ENCODE measurements at places on chromosomes 6 and 20.

- no peak for DNase-seq
These were observed 22.6 kb downstream of the ANKRD60 start for GRCh38 chr20:58205850-58206249.

GRCh38 chr20:48489046-48489463, 338.7 kb downstream of the PREX1 start:
- peak; percentile 38 for DNase-seq

- no peak for DNase-seq
These were observed 91.5 kb upstream of the SASH1 start for GRCh38 chr6:148250975-148251685.

DNA sequence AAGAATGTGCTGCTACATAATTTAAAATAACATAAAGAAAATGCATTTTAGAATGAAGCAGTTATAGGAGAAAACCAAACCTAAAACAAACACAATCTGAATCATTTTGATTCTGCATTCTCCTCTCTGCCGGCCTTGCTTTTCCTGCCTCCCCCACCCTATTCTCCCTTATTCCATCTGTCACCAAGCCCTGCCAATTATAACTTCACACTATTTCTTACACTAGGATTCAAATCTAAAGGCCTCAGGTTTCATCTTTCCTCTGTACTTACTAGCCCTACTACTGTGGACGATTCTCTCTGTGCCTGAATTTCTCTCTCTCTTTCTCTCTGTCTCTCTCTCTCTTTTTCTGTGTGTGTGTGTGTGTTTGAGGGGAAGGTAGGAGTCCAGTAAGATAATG, 18.7 kb upstream of the PRIM2 start:
- no peak for DNase-seq

DNA sequence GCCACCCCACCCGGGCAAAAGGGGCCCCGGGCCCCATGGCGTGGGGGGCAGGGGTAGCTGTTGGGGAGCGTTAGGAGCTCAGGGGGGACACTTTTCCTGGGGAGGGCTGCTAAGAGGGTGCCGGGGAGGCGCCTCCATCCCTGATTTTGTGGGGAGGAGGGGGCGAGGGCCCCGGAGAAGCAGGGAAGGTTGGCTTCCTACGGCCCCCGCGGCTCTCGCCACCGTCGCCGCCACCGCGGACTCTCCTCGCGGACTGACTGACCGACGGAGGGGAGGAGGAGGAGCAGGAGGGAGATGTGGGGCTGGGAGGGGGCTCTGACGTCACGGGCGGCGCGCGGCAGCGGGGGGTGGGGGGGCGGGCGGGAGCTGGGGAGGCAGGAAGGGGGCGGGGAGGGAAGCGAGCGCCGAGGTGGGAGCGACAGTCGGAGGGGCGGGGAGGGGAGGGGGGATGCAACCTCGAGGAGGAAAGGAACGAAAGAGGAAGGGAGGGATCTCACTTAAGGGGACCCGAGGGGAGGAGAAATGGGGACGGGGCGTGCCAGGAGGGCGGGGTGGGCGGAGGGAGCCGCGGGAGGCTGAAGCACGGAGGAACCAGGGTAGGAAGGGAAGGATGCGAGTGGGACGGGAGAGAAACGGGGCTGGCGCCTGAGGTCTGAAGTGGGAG, 5.1 kb downstream of the GABBR1 start:
- DNase-seq = peak; percentile 93

- peak; percentile 93 for DNase-seq
These were observed 154.0 kb downstream of the TRIM27 start for GRCh38 chr6:28769626-28770402.

DNA sequence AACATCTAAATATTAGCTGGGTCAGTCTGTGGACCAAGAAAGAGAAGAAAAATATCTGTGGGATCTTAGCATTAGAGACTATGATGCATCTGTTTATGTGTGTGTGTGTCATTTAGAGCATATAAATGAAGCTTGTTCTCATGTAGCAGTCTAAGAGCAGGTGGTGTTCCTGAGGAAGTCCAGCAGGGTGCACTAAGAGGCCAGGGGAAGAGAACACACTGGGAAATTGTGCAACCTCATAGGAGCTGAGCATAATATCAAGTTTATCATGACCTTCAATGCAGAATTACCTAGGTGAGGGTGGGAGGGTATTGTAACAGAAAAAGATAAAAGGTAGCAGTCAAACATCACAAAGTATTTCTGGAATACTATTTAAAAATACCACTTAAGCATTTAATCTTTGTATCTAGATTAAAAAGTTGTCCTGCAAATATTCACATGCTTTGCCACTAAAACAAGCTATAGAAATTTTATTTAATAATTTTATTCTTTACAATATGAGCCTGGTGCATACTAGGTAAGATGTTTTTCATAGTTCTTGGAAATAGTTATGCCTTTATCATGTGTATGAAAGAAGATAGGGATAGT, 80.5 kb downstream of the SMPDL3A start:
- DNase-seq = peak; percentile 66

DNA sequence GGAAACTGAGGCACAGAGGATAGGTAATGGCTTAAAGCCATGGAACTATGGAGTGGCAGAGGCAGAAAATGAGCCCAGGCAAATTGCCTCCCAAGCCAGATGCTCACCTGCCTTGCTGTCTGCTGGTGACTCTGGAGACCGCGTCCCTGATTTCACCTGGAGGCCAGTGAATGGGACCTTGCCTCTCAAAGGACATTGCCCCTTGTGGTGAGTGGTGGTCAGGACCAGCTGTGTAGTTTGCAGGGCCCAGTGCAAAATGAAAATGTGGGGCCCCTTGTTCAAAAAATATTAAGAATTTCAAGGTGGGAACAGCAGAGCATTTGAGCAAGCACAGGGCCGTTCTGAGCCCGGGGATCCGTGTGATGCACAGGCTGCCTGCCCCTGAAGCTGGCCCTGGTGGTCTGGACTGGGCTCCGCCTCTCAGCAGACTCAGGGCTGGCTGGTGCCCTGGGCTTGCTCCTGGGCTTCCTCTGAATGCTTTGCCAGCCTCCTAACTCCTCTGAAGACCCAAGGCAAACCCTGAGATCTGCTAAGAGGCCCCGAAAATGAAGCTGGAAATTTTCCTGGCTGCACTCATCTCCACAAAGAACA, 19.8 kb upstream of the KCNG1 start:
- peak; percentile 68 for DNase-seq

DNA sequence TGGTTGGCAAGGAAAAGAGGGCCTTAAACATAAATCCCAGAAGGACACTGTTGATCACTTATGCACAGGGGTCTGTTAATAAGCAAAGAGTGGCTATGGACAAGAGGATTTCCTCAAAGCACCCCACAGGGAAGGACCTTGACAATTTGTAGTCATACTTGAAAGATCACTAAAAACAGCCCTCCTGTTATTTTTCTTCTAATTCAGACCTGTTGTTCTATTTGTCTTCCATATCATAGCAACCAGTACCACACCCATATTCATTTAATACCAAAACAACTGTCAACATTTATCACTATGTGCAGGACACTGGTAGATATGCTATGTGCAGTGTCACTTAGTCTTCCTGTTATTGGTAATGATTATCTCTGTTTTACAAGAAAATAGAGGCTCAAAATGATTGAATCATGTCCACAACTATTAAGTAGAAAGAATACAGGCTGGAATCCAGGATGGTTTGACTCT, 3.2 kb upstream of the DYNLRB1 start:
- no peak for DNase-seq

- no peak for DNase-seq
These were observed 19.2 kb downstream of the CHMP4B start for GRCh38 chr20:33830371-33830770.

DNA sequence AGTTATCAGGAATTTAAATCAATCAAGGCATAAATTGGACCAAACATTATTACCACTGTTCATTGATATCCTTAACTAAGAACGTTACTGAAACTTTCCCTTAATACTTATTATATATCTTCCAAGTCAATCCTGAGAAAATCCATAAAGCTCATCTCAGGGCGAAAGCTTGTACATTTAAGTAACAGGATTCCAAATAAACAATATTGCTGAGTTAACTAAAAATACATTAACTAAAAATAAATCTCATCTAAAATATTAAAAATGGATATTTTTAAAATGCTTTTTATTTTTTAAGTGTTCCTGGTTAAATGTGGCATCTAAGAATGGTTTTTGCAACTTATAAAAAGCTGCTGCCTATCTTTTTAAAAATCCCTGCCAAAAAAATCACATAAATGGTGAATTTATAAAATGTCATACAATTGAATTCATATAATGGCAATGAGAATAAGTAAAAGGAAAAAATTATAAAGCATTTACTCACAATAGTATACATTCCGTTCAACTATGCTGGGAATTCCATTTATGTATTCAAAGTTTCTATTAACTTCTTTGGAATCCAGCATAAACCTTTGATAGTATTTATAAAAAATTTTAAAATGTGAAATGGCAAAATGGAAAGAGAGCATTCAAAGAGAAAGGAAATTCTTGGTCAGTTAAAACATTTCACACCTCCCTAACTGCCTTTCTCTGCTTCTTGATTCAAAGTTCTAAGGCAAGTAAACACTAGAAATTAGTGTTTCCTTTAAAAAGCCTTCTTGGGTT, 20.8 kb upstream of the GMDS start:
- no peak for DNase-seq

DNA sequence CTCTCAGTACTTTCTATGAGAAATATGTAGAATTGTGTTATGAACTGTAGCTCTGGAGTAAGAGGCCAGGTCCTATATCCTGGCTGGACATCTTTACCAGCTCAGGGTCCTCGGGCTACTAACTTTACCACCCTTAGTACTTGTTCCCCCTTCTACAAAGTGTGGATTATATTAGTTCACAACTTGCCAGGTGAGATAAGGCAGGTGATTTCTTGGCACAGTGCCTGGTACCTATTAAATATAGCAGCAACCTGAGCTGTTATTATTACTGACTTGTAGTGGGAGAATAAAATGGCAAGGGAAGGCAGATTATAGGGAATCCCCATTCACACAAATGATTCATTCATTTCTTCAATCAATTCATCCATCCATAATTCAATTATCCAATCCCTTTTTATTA, 150.1 kb downstream of the DOK5 start:
- no peak for DNase-seq

DNA sequence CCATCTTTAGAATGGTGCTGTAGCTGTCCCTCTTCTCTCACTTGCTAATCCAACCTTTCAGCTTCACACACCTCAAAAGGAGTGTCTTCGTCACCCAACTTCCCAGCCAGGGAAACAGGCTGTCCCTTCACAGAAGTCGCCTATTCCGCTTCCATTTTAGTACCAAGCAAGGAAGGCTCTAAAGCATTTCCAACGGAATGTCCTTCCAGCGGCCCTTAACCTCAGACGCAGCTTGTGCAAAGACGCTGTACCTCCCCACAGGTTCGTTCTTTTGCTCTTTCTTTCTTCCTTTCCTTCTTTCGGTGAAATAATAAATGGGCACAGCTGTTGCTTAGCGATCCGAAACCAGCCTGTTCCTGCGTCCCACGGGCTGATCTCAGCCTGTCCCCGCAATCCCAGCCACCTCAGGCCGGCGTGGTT, 1.5 kb downstream of the PTPRT start:
- no peak for DNase-seq

DNA sequence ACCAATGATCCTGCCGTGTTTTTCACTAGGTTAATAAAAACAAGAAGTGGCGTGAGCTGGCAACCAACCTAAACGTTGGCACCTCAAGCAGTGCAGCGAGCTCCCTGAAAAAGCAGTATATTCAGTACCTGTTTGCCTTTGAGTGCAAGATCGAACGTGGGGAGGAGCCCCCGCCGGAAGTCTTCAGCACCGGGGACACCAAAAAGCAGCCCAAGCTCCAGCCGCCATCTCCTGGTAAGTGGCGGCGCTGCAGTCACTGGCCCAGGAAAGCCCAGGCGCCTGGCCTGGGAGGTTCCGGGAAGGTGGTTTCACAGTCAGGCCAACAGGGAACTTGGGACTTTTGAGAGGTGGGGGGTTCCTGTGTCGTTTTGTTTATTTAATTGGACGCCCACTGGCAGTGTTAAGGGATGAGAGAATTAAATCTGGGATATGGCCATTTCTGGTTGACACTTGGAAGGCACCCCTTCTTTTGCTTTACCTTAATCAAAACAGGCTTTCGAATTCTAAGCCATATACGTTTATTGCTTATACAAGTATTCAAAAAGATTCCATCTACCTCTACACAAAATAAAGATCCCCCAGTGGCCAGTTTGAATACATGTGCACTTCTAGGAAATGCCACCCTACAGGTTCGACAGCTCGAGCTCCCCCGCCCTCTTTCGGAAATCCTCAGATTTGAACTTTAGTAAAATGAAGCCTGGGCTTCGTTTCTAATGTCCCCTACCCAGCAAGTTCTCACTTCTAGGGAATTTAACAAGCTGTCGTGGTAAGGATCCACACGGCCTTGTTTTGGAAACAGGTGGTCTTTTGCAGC, 138.9 kb downstream of the TMEM242 start:
- peak; percentile 85 for DNase-seq

GRCh38 chr6:33960345-33961313, 156.8 kb upstream of the MLN start:
- DNase-seq = no peak

DNA sequence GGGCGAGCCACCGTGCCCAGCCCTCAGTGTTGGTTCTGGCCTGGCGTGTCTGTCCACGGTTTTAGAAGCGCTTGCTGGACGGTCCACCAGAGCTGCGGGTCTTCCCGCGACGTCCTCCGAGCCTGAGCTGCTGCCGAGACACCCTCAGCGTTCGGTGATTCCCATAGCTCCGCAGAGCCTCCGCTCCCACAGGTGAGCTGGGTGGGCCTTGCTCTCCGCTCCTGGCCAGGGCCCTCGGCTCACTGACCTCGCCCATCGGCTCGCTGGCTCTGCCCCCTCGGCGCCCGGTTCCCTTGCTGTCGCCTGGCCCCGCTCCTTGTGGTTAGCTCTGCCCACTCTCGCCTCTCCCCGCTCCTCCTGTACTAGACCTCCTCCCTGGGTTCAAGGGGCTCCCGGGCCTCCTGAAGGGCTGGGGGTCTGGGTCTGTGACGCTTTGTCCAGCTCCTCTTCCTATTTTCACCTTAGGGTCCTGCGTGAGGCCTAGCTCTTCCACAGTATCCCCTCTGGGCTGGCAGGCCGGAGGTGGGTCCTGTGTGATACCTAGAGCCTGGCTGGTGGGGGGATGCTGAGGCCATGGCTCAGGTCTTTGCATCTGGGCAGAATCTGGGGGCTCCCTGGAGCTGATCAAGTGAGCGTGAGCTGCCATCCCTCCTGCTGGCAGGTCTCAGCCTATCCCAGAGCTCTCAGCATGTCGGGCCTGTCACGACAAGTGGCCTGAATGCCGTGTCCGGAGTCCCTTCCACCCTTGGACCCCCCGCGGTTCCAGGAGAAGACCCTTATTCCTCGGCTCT, 5.0 kb upstream of the COX4I2 start:
- DNase-seq = no peak

- DNase-seq = no peak
These were observed 28.6 kb downstream of the PMEPA1 start for GRCh38 chr20:57680934-57681914.

DNA sequence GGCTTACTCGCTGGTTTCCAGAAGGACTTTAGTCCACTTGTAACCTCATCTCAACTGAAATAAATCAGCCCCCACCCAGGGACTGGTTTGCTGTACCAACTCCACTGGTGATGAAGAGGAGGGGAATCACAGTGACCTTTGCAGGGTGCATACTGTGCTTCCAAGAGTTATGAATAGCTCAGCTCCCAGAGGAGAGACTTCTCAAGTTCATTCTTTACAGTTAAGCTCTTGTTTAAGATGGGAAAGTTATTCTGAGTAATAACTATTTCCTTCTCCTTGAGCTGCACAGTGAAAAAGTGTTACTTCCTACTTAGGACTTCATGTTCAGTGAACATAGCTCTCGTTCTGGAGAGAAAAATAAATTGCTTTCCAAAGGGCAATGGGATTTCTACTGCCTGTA, 166.5 kb upstream of the ECI2 start:
- no peak for DNase-seq

- no peak for DNase-seq
These were observed 114.9 kb upstream of the PTPRT start for GRCh38 chr20:43304598-43304997.

- no peak for DNase-seq
These were observed 176.3 kb downstream of the LRFN2 start for GRCh38 chr6:40410821-40411220.

All from islet precursor cell (in vitro differentiated cells).